ENCODE measurements at places on chromosomes 13 and 19.
A peak's percentile ranks its signal among the peaks of the same experiment; 100 is the strongest.

DNA sequence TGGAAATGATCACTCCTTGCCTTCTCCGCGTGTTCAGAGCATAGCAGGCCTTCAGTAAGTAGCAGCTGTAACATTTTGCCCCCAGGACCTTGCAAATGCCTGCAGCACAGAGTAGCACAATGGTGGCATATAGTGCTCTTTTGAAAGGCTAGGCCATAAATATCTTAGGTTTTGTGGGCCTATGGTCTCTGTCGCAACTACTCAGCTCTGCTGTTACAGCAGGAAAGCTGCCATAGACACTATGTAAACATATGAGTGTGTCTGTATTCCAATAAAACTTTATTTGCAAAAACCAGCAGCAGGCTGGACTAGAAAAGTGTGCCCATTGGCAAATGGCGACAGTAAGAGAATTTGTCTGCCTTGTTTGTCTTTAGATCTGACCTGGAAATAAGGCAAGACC, 9.4 kb downstream of the ITPKC start:
- no peak for DNase-seq

GRCh38 chr13:36454987-36455386, 22.7 kb downstream of the CCNA1 start:
- DNase-seq, result no peak

GRCh38 chr19:5063873-5064645, 95.1 kb downstream of the KDM4B start:
- no peak for DNase-seq

DNA sequence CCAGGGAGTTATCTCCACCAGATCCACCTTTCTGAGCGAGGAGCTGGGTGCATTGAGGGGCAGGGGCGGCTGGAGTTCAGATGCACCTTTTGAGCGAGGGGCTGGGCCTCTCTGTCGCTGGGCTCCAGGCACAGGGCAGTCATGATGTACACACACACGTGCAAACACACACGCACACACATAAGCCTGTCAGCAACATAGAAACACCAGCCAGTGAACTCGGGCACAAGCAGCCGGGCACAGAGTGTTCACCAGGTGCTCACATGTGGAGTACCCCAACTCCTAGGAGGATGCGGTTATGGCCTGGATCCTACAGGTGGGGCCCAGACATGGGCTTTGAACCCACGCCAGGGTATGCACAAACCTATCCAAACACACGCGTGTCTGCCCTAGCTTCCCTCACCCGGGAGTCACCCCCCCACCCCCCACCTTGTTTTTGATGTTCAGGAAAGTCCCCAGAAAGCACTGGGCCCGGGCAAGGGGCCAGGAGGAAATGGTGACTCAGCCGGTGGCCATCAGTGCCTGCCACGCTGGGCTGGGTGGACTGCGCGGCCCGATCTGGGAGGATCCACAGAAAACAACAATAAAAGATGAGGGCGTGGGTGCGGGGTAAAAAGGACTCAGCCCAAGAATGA, 13.3 kb downstream of the ARRDC2 start:
- DNase-seq, result peak; percentile 93

GRCh38 chr19:6023085-6023682, 45.2 kb upstream of the RANBP3 start:
- DNase-seq, result no peak

DNA sequence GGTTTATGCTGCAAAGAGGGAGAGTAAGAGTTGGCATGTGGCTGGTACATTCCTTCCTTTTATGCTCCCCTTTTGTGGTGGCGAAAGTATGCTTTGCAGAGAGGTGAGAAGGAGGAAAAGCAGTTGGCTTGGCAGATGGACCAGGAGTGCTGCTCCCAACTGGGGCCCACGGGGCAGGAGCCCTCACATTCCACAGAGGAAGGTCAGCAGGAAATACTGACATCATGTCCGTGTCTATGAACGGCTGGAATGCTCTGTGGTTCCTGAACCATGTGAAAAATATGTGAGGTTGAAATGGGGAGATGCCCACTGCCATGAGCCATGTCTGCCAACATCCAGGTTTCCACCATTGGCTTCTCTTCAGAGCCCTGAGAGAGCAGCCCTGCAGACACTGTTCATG, 33.3 kb upstream of the GAS6 start:
- no peak for DNase-seq

DNA sequence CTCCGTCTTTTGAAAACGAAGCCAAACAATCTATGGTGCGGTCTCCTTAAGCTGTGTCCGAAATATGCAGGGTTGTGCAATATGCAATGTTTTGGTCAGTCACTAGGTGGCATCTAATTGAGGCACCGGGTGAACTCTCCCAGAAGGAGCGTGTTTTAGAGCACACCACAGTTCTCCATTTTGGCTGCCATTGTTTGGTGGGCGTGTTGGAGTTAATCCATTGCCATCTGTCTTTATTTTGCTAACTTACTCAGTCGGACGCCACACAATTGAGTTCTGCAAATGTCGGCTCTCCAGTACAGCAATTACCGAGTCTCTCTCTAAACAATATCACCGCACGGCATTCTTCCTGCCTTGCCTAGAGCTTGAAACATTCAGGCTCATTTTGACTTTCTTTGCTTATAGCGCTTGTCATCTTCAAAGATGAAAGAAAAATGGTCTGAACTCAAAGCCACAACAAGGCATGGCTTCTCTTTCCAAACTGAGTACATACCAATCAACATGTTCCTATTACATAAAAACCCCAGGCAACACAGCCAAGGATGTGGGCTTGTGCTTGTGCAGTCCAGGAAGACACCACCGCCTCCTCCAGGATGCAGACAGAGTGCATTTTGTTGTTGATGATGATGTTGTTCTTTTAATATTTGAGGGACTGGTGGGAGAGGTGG, 182.0 kb upstream of the SERP2 start:
- no peak for DNase-seq

DNA sequence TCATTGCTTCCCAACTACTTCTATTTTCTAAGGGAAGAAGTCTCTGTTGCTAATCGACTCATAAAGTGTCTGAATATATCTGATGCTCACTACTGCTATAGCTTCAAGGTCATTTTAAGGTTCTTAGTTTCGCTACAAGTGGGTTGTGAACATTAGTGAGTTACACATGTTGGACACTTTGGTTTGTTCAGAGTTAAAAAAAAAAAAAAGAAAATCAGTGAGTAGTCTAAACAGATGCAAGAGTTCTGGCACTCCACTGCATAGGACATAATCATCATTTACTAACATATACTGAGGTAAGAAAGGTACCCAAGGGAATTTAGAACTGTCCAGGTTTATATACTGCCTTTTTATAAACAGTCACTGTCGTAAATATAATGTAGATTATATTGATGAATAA, 108.8 kb downstream of the KLF12 start:
- no peak for DNase-seq

DNA sequence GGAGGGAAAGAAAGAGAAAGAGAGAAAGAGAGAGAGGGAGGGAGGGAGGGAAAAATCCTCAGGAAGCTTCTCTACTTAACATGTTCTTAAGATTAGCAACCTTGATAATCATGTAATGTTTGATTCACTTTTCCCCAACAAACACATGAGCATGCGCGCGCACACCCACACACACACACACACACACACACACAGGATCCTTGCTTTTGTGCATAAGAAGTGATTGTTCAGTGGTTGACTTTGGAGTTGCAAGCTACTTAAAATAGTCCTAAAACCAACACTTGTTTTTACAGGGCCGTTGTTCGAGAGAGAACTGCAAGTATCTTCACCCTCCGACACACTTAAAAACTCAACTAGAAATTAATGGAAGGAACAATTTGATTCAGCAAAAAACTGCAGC, 100.0 kb upstream of the RAP2A start:
- DNase-seq, result no peak

GRCh38 chr19:8320564-8321066, 560 bp downstream of the NDUFA7 start:
- peak; percentile 45 for DNase-seq

GRCh38 chr13:21435687-21436151, 23.4 kb downstream of the ZDHHC20 start:
- peak; percentile 69 for DNase-seq

DNA sequence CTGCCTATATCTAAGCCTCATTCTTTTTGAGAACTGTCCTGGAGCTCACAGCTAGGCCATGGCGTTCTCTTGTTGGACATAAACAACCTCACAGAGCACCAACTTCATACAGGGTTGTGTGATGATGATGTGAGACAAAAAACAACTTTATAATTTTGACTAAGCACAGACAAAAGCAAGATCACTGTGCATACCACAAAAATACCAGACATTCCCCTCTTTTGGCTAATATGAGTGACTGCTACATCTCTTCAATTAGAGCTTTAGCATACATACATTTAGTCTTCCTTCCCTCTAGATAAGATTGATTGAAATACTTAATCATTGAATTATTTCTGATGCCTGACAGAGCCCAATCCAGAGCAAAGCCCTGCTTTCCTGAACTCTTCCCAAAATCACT, 8.3 kb downstream of the MAB21L1 start:
- no peak for DNase-seq

DNA sequence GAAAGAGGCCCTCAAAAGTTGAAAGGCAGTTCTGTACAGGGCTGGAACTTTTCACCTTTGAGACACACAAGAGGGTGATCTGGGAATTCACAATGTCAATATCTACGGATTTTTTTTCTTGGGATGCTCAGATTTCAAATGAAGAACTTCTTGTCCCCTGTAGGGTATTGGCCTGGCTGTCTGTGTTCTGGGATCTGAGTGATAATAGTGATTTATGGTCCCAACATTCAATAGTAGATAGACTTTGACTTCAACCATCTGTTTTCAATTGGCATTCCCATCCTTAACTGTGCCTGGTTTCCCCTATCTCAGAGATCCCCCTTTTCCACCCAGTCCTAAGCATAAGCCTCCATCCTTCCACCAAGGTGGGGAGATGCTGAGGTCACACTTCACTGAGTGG, 274.1 kb downstream of the COG6 start:
- no peak for DNase-seq
